ENCODE measurements at places on chromosomes 5 and 9.

GRCh38 chr5:67383451-67383850 lies 186.9 kb upstream of the CD180 start:
- DNase-seq: no peak

DNA sequence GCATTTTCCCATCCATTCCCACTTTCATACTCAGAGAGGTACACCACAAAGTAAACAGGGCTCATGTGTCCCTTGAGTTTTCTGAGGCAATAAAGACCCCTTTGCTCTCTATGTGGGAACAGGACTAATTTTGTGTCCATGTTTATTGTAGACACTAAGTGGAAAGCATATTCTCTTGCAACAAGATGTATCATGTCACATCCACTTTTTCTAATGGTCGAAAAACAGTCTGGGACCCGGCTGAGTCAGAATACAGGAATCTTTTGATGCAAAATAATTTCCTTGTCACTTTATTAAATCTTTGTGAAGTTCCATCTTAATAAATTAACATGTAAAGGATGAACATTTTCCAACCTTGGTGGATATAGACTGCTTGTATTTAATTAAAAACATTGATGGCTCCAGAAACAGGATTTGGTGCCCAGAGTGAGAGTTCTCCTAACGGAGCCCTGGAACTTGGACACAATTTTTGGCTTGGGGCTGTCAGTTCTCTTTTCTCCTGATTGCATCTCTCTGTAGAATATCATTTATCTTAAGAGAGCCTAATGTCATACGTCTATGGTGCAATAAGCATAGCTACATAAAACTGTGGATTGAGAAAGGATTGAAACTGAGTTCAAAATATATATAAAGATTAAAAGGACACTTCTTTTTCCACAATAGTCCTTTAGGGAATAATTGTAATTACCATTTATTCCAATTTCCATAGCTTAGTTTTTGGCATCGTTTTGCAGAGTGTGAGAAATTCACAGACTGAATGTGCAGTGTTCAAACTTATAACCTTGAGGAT lies 1116.7 kb upstream of the SEMA6A start:
- no peak for DNase-seq

- DNase-seq: no peak
Measured at GRCh38 chr5:83956386-83956785, 235.7 kb upstream of the HAPLN1 start.

GRCh38 chr5:1467341-1468246 lies 22.4 kb upstream of the SLC6A3 start:
- DNase-seq: no peak

DNA sequence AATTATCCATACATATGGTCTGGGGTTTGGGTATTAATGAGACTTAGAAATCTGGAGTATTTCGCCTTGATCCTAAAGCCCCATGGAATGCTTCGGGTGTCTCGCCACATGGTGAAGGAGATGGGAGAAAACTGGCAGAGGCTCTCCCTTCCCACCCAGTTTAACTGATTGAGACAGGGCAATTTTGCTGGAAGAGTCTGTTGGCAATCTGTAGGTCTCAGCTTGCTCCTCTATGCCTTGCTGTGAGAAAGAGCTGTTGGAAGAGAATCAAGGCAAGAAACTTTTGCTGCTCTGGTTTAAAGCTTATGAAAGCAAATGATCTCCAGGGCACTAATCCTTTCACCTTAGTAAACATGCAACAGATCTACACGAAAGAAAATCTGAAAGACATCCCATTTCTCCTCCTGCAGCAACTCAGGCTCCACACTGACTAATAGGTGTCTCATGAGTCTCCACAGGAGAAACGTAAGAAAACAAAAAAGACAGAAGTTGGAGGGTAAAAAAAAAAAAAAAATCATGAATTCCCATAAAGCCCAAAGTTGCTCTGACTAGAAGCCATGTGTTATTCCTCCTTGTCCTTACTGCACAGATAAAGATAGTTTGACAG lies 369.9 kb downstream of the EFNA5 start:
- DNase-seq: no peak

- DNase-seq: no peak
Measured at GRCh38 chr5:34703767-34704713, 47.9 kb downstream of the RAI14 start.

DNA sequence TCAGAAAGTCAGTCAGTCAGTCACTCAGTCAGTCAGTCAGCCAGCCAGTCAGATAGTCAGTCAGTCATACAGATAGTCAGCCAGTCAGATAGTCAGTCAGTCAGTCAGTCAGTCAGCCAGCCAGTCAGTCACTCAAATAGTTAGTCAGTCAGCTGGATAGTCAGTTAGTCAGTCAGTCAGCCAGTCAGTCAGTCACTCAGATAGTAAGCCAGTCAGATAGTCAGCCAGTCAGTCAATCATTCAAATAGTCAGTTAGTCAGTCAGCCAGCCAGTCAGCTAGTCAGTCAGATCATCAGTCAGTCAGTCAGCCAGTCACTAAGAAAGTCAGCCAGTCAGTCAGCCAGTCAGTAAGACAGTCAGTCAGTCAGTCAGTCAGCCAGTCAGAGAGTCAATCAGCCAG lies 477.1 kb downstream of the AGTPBP1 start:
- DNase-seq: no peak

DNA sequence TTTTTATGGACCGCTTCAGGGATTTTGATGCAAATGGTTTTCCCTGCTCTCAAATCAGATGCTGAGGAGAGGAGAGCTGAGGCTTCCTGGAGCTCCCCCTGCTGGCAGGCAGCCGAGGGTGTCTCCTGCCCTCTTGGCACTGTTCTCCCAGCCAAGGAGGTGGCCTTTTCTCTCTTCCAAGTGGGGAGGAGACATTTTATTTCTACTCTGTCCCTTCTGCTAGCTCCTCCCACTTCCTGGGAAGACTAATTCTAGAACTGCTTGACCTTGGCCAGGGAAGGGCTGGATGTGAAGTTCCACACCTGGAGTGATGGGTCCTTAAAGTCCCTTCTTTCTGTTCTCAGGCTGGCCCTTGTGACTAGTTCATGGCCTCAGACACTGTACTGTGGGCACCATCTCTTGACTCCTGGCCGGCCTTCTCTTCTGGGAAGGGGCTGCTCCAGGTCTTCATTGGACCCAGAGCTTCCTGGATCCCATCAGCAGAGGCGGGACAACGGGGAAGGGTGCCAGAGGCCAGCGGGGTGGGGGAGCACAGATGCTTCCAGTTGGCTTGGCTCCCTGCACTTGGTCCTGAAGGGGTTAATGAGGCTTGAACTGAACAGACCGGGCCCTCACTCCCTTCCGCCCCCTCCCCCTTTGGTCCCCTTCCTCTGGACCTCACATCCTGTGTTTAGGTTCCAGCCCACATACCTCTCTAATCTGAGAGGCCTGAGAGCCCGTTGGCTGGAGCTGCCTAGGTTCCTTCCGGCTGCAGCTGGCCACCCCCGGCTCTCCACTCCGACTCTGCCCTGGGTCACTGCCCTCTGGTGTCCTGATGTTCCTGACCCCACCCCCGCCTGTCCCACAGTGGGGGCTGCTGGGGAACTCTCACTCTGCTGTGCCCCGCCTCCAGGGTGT lies 32.1 kb downstream of the PTPA start:
- peak; percentile 81 for DNase-seq

GRCh38 chr5:67319935-67320725 lies 123.5 kb upstream of the CD180 start:
- no peak for DNase-seq

- no peak for DNase-seq
Measured at GRCh38 chr9:109315480-109316206, 5.2 kb downstream of the EPB41L4B start.

GRCh38 chr9:36113999-36114398 lies 22.5 kb upstream of the GLIPR2 start:
- DNase-seq: no peak

DNA sequence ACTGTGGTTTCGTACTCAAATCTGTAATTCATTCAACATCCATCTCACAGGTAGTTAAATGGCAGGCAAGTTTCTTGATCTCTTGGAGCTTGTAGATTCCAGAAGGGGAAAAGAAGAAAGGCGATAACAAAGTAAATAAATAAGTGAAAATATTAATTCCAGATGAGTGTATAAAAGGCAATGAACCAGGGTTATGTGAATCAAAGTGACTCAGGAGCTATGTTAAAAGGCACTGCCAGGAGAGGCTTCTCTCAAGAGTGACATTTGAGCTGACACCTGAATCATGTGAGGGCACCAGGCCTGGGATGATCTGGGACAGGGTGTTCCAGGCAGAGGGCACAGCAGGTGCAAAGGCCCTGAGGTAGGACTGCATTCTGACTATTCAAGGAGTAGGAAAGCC lies 45.0 kb downstream of the DOCK2 start:
- DNase-seq: no peak

DNA sequence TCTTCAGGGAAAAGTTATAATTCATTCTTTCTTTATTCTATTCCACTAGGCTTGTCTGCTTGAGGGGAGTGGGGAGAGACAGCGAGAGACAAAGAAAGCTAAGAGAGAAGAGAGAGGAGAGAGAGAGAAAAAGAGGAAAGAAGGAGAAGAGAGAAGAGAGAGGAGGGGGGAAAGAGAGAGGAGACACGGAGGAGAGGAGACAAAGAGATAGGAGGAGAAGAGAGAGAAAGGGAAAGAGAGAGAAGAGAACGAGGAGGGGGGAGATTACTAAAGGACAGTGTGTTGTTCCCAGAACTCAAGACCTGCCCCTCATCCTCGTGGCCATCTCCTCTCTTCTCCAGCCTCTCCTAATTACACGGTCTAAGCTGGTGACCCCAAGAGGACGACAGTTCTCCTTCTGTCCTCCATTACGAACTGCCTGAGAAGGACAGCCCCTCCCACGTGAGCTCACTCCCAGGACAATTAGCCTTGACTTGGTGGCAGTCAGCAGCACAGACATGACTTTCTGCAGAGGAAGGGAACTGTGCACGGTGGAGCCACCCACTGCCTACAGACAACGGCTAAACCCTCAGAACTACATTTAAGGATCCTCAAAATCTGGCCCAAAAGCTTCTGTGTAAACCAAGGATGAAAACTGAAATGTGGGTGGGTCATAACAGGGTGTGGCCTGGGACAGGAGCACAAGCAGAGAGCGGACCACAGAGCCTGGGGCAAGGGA lies 99.1 kb downstream of the COL23A1 start:
- DNase-seq: no peak

DNA sequence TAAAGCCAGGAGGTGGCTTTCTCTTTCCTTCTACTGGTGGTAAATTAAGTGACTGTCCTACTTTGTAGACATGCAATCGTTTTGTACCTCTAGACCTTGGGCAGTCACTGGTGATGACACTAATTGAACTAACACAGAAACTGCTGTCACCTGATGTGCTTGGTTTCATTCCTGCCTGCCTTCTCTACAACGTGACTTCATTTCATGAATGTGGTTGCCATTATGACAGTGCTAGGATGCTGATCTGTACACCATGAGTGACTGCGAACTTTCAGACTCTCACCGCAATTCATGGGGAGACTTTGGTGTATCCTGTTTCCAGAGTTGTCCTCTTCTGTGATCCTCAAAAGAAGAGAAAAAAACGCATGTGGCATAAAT lies 47.5 kb downstream of the UBE2QL1 start:
- DNase-seq: no peak

DNA sequence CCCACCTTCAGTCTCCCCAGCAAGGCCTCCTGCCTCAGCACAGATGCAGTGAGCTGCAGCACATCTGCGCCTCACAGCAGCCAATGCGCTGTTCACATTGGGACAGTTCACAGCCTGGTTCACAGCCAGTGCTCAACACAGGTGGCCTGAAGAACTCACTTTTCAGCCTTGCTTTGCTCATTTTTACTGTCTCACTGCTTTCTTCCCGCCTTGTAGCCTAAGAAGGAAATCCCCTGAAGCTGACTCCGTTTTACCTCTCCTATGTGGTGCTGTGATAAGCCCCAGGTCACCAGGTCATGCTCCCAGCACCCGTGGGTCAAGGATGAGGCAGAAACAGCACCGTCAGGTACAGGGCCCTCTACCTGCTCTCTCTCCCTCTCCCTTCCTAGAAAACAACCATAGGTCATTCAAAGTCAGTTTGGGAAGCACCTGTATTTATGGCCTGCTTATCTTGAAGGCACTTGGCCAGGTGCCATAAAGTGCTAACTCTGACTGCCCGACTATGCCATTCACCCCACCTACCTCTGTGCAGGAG lies 1.1 kb downstream of the GCNT4 start:
- DNase-seq: no peak

DNA sequence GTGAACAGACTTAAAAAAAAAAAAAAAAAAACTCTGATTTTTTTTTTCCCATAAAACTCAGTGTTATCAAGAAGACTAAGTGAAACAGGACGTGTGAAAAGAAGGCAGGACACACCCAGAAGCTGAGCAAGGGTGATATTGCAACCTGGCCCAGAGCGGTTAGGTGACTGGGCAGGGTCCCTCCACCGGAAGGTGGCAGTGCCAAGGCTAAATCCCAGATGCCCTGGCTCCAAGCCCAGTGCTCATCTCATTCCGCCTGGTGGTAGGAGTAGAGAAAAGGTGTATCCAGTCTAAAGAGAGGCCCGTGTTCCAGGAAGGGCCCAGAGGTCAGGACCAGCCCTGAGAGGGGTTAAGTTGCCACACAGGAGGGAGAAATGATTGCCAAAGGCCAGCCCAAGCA lies 51.5 kb upstream of the SAP30L start:
- DNase-seq: no peak

DNA sequence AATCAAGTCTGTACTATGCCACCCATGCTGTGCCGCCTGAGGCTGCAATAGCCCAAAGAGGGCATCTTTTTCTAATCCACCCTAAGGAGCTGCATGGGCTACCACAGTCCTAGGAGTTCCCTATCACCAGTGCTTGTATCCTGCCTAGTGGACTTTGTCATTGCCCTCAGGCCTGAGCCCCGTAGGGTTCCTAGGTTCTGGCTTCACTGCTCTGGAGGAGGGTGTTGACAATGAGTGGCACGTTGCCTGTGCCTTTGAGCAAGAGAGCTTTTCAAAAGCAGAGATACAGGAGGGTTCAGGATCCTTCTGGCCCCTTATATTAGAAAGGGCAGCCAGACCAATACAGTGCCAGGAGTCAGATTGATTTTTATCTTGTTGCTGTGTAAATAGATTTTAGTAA lies 93.0 kb downstream of the PRDM6 start:
- DNase-seq: no peak

DNA sequence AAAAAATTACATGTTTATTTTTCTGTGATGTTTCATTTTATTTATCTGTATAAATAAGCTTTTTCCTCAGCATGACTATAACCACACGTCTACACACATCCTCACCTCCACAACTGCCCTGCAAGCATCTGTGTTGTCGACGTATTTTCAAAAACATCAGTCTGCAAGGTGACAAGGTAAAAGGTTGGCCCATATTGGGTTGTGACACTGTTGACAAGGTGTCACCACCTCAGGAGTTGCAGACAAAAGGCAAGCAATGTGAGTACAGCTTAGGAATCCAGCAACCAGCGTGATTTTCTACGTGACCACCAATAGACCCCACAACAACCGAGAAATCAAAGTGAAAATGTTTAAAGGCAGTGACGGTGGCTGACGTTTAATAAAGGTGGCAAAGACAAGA lies 187.6 kb downstream of the PARP8 start:
- DNase-seq: no peak

Measured in fibroblast of skin of left quadriceps (primary cell).